ENCODE measurements at places on chromosomes 3 and 15.

DNA sequence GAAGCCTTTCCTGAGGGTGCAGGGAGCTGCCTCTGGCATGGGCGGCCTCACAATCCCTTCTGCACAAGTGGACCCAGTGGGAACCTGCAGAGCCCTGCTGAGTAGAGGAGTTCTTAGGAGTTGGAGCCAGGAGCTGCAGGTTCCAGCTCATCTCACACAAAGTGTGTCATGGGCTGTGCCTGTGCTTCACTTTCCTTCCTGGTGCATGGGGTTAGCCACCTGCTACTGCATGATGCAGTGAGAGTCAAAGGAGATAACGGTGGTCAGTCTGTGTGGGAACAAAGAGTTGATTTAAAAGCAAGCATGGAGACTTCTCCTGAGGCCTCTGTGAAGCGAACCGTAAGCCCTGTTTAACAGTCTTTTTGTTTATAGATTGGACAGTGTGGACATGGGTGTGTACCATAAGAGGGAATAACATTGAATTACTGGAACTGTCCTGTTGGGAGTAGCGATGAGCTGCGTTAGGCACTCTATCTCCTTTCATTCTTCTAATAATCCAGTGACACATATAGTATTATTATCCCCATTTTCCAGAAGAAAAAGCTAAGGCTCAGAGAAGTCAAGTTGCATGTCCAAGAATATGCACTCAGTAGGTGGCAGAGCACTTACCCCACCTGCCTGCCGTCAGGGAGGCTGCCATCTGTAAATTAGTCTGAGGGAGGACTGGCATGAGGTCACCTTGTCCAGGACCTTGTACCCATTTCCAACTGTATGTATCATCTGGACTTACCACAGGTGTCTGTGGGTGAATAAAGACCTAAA, 68.7 kb upstream of the PRR23C start:
- no peak for DNase-seq

DNA sequence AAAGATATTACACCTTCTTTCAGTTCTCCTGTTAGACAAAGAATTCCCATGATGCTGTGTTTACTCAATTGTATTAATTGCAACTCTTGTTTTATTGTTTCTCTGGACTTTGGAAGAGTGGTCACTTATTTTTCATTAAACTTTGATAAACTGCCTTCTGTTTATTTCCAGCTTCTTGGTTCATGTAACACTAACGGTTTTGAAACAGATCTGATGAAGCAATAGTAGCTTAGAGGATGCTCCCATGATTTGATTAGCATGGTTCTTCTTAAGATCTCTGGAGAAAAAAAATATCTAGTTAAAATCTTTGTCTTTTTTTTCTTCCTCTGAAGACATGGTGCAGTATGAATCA, 90.1 kb downstream of the FNDC3B start:
- no peak for DNase-seq

- no peak for DNase-seq
These were observed 1.8 kb downstream of the TLNRD1 start for GRCh38 chr15:81002331-81003096.

DNA sequence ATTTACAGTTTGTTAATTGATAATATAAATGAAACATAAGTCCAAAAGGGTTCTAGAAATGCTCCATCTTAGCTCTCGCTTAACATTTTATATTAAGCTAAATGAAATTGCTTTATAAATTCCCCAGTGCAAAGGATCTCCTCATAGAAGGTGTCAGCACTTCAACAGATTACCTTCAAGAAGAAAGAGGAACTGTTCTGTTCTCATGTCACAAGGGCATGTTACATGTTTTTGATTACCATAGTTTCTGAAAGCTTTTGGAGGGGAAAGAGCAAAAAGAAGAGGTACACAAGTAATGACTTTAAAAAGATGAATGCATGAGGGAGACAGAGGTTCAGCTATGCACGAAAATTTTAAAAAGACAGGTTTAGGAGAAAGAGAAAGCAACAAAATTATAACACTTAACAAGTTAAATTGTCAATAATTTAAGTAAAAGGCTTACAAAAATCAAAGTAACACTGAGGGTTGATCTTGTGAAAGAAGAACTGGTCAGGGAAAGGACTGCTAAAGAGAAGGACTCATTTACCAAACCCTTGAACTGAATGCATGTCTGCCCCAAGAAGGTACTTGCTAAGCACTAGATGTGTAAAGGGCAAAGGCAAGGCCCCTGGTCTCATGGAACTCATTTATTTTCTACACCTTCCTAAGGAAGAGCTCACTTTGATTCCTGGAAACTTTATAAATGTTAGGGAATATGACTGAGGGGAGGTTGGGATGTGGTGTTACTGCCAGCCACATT, 45.1 kb downstream of the CCDC191 start:
- DNase-seq, result no peak

DNA sequence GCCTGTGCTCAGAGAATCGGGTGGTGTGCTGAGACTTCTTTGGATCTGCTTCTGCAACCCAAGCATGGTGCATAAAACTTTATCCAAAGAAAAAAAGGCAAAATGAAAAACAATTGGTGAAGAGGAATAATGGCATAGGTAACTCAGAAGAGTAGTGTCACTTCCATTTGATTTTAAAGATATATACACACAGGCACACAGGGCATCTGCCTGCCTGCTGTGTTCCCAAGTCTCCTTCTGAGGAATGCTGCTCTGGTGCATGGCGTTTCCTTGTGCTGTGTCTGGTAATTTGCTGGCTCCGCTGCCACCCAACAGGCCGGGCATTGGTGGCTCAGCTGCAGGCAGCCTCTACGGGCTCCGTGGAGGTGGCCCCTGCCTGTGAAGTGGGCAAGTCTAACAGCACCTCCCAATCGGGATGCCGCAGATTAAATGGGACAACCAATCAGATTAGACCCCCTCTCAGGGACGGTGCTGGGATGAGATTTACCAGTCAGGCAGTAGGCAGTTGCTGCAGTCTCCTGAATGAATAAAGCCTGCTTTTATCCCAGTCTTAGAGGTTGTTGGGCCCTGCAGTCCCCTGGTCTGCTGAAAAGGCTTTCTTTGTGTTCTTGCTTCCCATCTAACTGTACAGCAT, 253.7 kb upstream of the RASGRP1 start:
- DNase-seq, result no peak

- no peak for DNase-seq
These were observed 339.0 kb downstream of the IL5RA start for GRCh38 chr3:2771193-2771592.

DNA sequence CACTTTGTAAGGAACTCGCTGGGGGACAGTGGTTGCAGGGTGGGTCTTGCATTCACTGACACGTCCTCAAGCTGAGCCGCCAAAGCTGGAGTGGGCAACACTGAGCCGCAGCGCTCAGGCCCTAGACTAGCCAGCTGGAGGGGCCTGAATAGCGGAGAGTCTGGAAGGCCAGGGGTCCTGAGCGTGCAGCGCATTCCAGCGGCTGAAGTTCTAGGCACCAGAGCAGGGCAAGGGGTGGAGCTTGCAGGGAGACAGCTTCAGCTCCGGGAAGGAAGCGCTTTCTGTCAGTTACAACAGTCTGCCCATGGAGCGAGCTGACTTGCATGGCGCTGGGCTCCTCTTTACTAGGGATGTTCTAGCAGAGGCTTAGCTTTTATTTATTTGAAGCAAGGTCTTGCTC, 2.7 kb downstream of the MAP6D1 start:
- no peak for DNase-seq

GRCh38 chr3:114504941-114505628, 211.3 kb downstream of the TIGIT start:
- DNase-seq, result no peak

- DNase-seq, result no peak
These were observed 556.6 kb downstream of the FOXP1 start for GRCh38 chr3:71026634-71027578.

GRCh38 chr15:45588219-45588875, 1.2 kb downstream of the BLOC1S6 start:
- no peak for DNase-seq

DNA sequence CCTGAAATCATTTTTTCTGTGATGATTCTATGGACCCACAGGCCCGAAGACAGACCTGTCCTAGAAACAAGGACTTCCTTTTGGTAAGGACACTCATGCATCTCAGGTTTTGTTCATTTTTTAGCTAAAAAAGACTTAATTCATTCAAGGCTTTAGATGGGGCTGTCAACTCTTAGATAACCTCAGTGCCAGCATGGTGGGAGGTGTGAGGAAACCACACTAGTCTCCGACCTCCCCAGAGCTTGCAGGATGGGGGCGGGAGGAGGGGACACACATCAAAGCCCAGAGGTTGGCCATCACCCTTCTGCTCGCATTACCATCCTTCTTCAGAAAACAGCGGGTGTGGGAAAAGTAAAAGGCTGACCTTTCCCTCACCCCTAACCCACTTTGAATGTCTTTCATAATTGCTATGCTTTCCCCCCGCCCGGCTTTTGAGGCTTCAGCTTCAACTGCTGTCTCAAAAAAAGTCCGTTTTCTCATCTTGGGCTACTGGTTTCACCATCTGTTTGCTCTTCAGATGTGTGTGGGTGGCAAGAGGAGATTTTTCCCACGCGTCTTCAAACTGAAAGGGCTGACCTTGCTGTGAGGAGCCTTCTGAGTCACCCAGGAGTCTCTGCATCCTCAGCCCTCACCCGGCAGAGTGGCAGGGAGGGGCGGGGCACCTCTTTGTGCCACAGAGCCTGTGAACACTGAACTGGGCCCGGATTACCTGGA, 27.6 kb upstream of the CXCR6 start:
- DNase-seq, result no peak

DNA sequence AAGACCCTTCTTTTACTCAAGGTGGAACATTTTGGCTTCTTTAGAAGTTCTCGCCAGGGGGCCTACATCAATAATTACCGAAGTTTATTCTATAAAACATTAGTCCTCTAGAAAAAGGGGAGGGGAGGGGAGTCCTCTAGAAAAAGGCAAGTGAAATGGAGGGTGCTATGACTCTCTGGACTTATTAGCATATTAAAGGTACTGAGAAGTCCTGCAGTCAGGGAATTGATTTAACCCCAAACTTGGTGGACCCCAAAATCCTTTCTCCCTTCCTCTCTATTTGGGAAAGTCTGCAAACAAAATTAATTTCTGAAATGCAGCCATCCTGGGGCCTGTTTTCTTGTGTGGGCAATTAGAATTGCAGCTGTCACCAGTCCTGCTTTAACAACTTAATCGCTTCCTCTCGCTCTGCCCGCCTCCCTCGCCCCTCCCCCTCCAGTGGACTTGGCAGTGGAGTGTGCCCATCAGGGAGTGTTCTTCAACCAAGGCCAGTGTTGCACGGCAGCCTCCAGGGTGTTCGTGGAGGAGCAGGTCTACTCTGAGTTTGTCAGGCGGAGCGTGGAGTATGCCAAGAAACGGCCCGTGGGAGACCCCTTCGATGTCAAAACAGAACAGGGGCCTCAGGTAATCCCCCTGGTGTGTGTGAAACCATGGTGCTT, 18.9 kb upstream of the LRRK1 start:
- no peak for DNase-seq

- no peak for DNase-seq
These were observed 514 bp upstream of the FAM174B start for GRCh38 chr15:92656089-92656488.

DNA sequence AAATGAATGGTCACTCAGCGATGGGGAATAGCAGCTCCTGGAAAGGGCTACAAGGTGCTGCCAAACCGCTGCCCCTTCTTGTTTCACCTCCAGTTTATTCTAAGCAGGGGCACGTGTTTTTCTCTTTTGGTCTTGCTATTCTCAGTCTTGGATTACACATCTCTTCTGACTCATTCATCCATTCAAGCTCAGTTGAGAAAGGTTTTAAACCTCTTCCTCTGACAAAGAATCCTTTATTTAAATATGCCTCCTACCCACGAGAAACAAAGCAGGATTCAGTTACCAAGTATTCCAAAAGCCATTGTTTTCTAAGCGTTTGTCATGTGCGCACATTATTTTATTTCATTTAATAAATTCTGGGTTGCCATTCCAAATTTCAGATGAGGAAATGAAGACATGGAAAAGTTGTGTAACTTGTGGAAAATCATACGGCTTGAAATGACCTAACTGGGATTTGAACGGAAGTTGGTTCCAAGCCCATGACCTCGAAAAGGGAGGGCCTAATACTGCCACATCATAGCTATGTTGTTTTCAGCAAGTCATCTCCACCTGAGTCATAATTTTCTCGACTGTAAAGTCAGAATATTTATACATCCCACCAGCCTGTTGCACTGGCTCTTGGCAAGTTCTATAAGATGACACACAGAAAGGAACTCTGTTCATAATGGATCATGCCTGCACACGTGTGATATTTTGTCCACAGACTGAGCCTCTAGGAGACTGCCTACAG, 292.0 kb upstream of the SLCO3A1 start:
- DNase-seq, result no peak

- DNase-seq, result no peak
These were observed 21.5 kb downstream of the MRPS25 start for GRCh38 chr3:15043408-15044171.

GRCh38 chr3:142086581-142087090, 62.7 kb downstream of the TFDP2 start:
- no peak for DNase-seq

- DNase-seq, result no peak
These were observed 2.6 kb upstream of the FLNB start for GRCh38 chr3:58005669-58006068.

- no peak for DNase-seq
These were observed 57.2 kb downstream of the PLD1 start for GRCh38 chr3:171753025-171753472.

- no peak for DNase-seq
These were observed 21.9 kb downstream of the KLHL6 start for GRCh38 chr3:183533412-183534132.

DNA sequence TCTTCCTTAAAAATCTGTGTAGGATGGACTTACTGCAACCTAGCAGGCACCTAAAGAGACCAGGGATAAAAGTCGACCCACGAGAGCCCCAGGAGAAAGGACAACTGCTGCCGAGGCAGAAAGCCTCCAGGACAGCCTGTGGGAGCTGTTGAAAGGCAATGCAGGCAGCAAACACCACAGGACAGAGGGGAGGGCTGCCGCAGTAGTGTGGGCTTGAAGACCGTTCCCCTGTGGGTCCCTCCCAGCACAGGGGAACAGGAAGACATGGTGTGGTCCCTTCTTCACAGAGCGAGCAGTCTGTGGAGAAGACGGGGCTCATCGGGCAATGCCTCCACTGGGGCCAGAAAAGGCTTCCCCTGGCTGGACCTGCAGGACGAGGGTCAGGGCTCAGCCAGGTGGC, 58.5 kb upstream of the GATA2 start:
- DNase-seq, result no peak

DNA sequence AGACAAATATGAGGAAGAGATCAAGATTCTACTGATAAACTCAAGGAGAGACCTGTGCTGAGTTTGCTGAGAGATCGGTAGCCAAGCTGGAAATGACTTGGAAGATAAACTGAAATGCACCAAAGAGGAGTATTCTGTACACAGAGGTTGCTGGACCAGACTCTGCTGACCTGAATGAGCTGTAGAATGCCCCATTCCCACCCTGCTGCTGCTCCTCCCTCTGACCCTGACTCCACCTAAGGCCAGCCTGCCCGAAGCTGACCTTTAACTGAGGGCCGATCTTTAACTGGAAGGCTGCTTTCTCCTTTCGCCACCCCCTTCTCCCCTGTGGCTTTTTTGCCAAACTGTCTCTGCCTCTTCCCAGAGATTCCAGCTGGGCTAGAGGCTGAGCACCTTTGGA, 34.6 kb downstream of the CDIN1 start:
- DNase-seq, result no peak

GRCh38 chr3:110459021-110459420, 612.6 kb upstream of the NECTIN3 start:
- no peak for DNase-seq

Data from activated naive CD4-positive, alpha-beta T cell (primary cell).